ENCODE measurements at places on chromosomes 12 and 14.

GRCh38 chr12:108846290-108846701 is 11.1 kb downstream of the SSH1 start:
- DNase-seq, result no peak

- DNase-seq, result no peak
Observed at GRCh38 chr12:95136598-95136997, 63.2 kb upstream of the NR2C1 start.

GRCh38 chr12:14317362-14318146 is 47.9 kb upstream of the ATF7IP start:
- DNase-seq, result no peak

DNA sequence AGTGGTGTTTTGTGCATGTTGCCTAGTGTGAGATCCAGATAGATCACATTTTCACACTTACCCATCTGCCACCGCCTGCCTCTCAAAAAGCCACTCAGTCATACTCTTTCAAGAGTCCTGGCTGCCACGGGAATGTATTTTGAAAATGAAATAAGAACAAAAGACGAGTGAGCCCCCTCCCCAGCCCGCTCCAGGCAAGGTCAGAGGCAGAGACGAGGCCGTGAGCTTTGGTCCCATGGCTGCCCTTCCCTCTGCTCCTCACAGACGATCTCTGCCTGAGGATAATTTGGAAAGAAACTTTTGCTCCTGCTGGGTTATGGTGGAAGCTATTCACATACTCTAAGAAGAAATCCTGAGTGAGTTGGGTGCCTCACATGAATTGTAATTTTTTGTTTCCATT is 924.3 kb downstream of the BCL11B start:
- no peak for DNase-seq

GRCh38 chr12:19896041-19896440 is 456.7 kb downstream of the AEBP2 start:
- DNase-seq, result no peak

DNA sequence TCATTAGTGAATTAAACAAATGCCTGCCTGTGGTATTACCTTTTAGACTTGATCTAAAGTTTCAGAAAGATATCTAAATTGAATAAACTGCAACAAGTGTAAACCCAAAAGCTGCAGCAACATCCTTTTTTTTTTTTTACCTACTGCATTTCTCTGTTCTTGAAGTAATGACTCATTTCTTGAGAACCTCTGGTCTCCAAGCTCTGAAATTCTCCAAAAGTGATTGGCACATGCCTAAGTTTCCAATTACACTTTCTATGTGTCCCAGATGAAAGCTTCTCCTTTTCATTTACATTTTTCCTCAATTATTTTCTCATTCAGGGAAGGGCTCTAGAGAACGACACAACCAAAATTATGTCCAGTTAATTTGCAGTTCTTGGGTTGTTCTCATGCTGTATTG is 435.2 kb upstream of the DCN start:
- no peak for DNase-seq

GRCh38 chr12:15208871-15209656 is 12.2 kb downstream of the RERG start:
- DNase-seq, result no peak

DNA sequence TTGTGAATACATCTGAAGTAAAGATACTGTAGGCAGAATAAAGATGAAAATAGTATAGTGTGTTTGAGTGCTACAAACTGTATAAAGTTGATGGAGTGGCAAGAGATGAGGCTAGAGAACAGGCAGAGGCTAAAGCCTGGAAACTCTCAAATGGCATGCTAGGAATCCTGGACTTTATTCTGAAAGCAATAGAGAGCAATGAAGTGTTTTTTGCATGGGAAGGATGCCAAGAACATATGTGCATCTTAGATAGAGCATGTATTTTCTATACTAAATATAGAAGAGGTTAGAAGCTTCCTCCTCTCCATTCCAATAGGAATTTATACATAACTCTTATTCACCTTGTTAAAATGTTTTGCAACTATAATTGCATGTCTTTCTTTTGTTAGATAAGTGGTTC is 86.3 kb upstream of the TMTC2 start:
- no peak for DNase-seq

- no peak for DNase-seq
Observed at GRCh38 chr12:45212064-45212463, 3.8 kb upstream of the ANO6 start.

DNA sequence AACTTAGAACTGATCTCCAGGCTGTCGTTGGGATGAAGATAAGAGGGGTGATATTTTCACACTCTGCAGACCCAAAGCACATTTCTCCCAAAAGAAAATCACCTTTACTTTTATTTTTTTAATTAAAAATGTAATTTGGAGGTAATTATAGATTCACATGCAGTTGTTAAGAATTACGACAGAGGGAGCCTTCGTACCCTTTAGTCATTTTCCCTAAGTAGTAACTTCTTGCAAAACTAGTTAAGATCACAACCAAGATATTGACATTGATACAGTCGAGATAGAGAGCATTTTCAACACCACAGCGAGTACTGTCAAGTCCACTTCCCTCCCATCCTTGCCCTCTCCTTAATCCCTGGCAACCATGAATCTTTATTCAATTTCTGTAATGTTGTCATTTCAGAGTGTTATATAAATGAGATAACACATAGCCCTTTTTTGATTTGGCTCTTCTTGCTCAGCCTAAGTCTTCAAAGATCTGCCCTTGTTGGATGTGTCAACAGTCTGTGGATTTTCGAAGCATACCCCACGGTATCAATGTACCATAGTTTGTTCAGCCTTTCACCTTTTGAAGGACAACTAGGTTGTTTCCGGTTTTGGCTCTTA is 39.6 kb downstream of the DNAH10 start:
- no peak for DNase-seq

GRCh38 chr14:89351516-89352404 is 65.3 kb downstream of the FOXN3 start:
- no peak for DNase-seq

Measured in progenitor cell of endocrine pancreas (in vitro differentiated cells).